ENCODE measurements at places on chromosomes 6 and 20.

- DNase-seq = no peak
Observed at GRCh38 chr20:53815509-53815908, 221.9 kb upstream of the ZNF217 start.

DNA sequence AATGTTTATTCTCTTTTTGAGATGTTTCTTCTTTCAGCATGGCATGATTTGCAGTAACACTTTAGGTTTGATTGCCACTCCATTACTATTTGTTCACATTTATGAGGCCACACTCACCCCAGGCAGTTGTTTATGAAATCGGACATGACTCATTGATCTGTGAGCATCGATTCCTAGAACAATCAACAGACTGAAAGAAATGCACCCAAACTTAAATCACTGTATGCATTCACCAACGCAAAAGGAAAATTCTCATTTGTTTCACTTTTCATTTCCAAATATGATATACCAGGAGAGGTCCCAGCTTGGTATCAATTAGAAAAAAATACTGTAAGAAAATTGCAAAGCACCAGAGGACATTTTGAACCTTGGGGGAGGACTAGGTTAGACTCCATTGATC is 5.4 kb upstream of the GJA10 start:
- DNase-seq = no peak

DNA sequence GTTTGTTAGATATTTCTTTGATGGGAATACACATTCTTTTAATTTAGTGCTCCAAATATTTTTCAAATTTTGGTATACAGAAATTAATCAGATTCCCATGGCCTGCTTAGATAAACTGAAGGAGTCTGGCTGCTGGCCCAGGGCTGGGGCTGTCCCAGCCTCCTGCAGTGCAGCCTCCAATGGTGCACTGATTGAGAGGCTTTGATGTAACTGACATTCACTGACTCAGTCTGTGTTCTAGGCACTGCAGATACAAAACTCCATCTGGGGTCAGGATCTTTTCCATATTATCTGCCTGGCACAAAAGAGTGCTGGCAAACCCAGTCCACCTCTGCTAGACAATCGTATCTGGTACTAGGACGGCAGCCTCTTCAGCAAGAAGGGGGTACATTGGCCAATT is 64.8 kb downstream of the GRIK2 start:
- DNase-seq = no peak

- DNase-seq = no peak
Observed at GRCh38 chr6:30939473-30939872, 1.3 kb upstream of the MUCL3 start.

DNA sequence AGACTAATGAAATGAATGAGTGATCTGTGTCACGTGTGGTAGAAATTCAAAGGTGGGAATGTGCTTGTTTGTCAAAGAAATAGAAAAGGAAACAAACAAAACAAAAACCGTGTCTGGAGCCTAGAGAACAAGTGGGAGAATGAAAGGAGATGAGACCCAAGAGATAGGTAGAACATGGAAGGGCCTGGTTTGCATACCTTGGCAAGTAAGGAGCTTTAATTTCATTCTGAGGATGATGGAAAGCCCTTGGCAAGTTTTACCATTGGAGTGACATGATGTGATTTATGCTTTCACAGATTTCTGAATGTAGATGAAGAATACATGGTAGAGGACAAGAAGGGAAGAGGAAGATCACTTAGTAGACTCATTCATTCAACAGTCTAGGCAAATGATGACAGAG is 26.8 kb upstream of the PRDM1 start:
- no peak for DNase-seq

DNA sequence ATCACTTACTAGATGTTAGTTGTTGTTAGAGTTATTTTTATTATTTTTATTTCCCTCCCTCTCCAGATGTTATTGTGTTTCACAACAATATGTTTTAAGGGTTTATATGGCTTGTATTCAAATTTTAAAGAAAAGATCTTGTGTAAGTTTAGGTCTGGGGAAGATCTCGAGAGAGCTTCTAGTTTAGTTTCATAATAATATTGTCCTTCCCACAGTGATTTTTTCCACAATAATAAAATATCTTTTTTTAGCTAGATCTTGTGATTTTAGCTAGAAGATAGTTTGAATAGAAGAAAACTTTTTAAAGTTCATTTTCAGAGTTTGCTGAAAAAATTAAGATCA is 55.0 kb downstream of the ADGRG6 start:
- no peak for DNase-seq

GRCh38 chr6:54094786-54095185 is 16.5 kb upstream of the MLIP start:
- DNase-seq = no peak

GRCh38 chr6:105184921-105185320 is 5.1 kb upstream of the POPDC3 start:
- no peak for DNase-seq

GRCh38 chr20:62728781-62729300 is 20.2 kb downstream of the NTSR1 start:
- DNase-seq = no peak

- no peak for DNase-seq
Observed at GRCh38 chr6:115945306-115945705, 115.4 kb downstream of the FRK start.

GRCh38 chr6:17985934-17986655 is 1.3 kb downstream of the KIF13A start:
- no peak for DNase-seq

DNA sequence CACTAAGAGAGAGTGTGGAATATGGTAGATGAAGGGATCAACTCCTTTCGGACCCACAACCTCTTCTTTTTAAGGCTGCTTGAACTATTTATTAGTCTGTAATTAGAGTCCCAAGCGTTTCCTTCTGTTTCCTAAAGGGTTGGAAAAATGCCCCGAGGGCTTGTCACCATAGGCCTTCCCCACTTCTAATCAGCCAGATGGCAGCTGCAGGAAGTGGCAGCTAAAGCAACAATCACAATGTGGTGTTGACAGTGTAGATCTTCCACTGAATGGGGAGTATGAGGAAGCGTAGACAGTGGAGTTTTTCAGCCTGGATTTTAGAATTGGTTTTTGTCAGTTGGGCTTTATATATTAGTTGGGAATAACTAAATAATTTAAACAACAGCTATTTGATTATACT is 40.6 kb downstream of the SLC35D3 start:
- DNase-seq = peak; percentile 94

GRCh38 chr6:137434640-137435039 is 59.6 kb downstream of the OLIG3 start:
- DNase-seq = no peak

- DNase-seq = no peak
Observed at GRCh38 chr6:96907498-96907897, 9.8 kb upstream of the NDUFAF4 start.

DNA sequence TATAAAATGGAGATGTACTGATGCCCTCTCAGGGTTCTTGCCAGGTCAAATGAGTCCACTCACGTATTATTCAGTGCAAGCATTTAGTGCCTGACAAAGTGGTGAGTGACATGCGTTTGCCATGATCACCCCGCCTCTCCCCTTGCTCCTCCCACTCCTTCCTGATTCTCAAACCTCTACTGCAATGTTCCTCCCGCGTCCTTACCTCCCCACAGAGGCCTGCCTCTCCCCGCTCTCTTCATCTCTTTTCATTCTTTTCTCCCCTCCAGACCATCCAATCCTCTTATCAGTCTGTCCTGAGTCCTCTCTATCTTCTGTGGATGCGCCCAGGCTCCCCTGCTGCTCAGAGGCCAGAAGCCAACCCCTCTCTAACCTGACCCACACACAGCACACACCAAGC is 40.7 kb downstream of the KCNK5 start:
- no peak for DNase-seq

GRCh38 chr20:50295762-50296449 is 105.3 kb downstream of the CEBPB start:
- DNase-seq = peak; percentile 96

- peak; percentile 97 for DNase-seq
Observed at GRCh38 chr6:138817799-138818198, 21.9 kb downstream of the ECT2L start.

GRCh38 chr6:160261991-160262680 is 3.5 kb upstream of the SLC22A2 start:
- DNase-seq = no peak

DNA sequence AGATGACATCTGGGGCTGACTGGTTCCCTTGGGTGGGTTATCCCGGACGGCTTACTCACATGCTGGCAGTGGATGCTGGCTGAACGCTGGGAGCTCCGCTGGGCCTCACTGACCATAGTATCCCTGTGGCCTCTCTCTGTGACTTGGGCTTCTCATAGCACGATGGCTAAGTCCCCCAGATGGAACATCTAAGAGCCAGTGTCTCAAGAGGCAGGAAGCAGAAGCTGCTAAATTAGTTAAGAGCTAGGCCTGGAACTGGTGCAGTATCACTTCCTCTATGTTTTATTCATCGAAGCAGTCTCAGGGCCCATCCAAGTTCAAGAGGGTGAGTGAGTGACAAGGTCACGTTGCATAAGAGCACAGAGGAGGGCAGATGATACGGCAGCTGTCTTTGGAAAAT is 116.5 kb upstream of the LAMP5 start:
- no peak for DNase-seq

DNA sequence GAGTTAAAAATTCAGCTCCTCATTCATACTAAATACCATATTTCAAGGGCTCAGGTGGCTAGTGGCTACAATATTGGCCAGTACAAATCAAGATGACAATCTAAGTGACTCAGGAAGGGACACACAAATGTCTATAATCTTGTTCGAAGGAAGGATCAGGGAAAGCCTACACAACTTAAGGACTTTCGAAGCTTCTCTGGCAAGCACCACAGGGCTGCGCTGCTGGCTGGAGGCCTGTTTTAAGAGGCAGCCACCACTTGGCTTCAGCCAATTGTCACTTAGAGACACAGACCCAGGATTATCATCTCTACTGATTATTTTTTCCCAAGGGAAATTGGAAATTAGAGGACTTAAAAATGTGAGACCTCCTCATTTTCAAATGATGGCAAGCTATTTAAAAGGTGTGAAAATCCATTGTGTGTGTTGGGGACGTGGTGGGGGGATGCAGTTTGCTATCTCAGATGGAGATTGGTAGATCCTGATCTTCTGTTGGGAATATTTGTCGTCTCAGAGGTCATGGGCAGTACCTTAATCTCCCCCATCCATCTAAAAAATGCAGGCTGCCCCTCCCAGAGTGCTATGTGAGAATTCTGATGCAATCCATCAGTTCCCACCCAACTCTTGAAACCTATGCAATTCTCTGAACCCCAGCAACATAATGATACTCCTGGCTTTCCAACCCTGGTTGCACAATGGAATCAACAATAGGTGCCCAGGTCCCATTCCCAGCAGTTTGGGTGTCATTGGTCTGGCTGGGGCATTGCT is 11.3 kb downstream of the ARHGAP40 start:
- no peak for DNase-seq

DNA sequence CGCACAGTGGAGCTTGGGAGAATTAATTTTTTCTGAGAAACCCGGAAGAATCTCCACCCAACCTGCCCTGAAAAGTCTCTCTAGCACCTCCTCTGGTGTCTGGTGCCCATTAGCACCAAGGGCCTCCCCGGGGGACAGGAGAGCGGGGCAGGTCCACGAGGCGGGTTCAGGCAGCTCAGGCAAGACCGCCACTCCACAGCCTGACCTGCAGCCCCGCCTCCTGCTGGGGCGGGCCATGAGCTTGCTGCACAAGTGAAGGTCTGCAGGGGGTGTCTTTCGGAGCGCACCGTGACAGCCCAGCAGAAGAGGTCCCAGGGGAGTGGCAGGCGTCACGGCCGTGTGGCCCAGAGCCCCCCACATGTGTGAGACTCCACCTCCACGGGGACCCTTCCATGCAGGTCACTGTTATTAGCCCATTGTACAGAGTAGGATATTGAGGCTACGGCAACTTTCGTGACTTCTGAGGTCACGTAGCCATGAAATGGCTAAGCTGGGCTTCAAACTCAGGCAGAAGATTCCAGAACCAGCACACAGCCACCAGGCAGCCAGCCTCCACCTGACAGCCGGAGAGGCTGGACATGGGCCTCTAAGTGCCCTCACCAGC is 63.9 kb upstream of the SLCO4A1 start:
- no peak for DNase-seq

DNA sequence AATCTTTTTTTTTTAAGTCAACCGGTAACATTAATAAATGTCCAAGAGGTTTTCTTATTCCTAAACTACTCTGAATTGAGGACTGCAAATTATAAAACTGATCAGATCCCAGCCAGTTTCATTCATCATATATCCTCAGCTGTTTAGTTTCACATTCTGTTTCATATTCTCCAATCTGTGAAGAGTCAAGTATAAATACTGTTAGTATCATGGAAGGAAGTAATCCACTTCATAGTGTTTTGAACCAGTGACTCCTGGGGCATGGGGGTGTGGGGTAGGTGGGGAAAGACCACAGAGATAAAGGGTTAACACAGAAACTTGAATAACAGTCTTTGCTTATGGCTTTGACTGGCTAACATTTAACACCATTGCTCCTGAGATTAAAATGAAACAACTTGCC is 69.9 kb downstream of the FYN start:
- no peak for DNase-seq

DNA sequence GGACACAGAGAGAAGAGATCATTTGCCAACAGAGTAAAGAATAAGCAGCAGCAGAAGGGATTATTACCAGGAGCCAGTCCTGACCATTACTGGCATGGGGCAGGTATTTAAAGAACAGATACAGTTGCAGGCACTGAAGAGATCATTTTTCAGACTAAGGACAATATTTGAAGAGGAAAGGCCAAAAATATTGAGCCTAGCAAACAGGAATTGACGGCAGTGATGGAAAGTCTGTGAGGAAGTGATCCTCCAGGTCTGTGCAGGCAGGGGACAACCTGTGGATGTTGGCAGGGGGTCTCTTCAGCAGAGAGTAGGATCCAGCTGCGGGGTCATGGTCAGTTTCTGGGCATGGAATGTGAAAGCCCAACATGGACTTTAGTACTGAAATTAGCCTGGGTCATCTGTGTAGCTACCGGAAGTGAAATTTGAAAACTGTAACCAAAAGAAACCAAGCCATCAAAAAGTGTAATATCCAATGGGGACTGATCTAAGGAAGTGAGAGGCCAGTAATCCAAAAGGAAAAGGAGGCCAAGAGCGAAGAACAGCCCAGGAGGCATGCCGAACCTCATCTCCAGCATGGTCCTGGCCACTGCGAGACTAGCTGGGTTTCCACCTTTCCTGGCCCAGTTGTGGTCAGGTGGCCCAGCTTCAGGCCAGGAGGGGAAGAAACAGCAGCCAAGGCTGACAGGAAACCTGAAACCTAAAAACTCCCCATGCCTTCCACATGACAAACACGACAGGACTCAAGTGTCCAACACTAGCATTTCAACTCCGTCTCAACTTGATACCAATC is 115.1 kb upstream of the TNFAIP3 start:
- DNase-seq = no peak

DNA sequence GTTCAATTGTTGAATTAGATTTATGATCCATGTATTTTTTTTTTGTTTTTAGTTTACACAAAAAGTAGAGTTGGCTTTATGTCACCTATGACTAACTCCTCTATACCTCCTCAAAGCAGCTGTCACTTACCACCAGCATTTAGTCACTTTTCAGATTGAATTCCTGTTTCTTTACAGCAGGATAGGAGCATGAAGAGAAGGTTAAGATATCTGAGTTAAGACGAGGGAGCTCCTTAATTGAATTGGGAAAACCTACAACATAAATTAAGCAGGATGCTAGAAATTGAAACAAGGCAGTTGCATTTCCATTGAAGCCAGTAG is 237.2 kb downstream of the FARS2 start:
- DNase-seq = no peak
